ENCODE measurements at places on chromosomes 16 and 17.

- DNase-seq, result no peak
These were observed 12.8 kb downstream of the CDK3 start for GRCh38 chr17:76013377-76013932.

DNA sequence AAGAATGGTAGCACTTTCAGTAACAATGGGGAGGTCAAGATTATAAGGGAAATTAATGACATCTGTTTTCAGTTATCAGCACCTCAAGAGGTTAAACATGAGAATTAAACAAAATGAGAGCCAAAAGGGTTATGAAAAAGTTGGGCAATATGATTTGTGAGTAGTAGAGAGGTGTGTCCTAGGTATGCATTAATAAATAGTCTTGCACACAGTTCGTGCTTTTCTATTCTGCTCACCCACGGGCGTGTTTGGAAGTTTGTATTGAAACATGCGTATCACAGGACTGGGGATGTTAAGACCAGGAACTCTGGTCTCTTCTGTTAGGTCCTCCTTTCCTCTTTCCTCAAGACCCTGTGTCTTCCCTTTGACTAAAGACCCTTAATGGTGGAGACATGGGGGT, 6.0 kb downstream of the BPTF start:
- DNase-seq, result no peak

DNA sequence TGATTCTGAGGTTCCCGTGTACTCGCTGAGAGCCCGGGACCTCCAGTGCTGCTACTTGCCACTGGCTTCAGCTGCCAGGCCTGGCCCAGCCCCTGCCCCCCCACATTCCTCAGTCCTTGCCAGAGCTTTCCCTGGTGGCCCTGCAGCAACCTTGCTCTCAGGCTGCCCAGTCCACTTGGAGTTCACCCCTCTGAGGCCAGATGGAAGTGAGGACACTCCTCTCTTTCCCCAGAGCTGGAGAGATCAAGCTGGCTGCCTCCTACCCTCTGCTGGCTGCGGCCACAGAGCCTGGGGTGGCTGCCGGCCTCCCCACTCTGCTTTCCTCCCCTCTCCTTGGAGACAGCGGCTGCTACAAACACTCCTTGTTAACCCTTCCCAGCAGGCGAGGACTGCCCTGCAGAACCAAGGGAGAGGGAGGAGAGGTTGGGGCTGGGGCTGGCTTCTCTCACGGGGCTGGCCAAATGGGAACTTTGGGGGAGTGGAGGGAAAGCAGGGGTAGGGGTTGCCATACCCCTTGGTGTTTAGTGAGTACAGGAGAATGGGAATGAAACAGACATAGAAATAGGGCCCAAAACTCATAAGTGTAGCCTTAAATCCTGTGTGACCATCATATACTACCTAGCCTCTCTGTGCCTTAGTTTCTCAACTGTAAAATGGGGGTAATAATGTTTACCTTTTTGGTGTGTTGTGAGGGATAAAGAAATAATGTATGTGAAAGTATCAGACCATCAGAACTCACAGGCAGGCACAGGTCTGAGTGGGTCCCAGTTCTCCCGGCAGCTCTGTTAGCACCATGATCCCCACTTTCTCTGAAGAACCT, at the start of gene GAS2L2:
TSS of gene GAS2L2 (minus strand) at position 295 of the 820 bp plus-strand sequence. CDS start 389 bp downstream, outside the sequence.
- no peak for DNase-seq

GRCh38 chr16:18938986-18939385, 12.8 kb upstream of the SMG1 start:
- DNase-seq, result no peak

DNA sequence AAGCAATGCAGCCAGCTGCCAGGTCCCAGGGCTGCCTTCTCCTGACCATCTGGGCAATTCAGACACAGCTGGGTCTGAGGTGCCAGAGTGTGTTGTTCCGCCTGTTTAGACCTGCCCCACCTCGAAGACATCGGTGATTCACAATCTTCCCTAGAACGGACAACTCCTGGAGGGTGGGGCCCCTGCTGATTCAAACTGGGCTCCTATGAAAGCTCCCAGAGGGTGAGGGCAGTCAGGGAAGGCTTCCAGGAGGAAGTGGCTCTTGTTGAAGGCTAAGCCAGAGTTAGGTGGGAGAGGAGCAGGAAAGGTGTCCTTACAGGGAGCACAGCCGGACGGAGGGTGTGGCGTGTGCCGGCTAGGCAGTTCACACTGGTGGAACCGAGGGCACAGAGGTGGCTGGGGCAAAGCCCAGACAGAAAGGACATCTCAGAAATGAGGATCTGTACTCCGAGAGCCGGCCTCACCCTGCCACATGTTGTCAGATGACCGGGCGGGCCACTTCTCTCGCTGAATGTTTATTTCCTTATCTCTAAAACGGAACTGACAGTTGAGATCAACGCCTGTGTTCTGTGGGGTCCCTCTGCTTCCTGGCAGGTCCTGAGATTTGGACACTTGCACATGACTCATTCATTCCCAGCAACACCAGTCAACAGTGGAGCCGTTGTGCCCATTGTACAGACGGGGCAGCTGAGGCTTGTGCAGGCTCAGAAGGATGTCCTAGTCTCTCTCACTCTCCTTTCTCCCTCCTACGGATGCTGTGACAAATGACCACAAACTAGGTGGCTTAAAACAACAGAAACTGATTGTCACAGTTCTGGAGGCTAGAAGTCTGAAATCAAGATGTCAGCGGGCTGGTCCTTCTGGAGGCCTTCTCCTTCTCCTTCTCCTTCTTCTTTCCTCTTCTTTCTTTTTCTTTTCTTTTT, 26.9 kb upstream of the LITAF start:
- DNase-seq, result no peak

GRCh38 chr17:73203788-73204479, 11.1 kb downstream of the COG1 start:
- no peak for DNase-seq

DNA sequence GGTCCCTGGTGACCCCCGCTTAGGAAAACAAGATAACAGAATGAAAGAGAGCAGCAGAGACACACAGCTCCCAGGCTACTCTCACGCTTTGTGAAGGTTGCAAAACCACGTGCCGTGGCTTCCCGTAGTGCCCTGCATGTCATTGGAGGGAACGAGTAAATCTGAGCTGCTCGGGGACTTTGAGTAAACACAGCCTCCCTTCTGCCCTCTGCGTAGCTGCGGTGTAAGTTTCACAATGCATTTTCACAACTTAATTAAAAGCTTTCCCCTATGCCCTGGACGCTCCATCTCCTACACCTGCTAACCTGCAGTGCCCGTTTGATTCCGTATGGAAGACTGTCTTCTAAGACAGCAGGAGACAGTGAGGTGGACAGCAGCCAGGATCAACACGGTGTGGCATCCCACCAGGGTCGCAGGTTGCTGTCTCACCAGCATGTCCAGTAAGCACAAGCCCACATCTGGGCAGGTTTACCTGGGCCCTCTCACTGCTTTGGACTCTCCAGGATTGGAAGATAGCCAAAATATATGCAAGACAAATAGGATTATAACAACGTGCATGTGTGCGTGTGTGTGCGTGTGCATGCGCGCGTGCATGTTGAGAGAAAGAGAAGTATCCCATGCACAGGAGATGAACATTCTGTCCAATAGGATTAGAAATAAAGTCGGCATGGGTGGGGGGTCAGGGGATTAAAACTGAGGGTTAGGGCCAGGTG, 116.4 kb upstream of the RCVRN start:
- DNase-seq, result peak; percentile 30

DNA sequence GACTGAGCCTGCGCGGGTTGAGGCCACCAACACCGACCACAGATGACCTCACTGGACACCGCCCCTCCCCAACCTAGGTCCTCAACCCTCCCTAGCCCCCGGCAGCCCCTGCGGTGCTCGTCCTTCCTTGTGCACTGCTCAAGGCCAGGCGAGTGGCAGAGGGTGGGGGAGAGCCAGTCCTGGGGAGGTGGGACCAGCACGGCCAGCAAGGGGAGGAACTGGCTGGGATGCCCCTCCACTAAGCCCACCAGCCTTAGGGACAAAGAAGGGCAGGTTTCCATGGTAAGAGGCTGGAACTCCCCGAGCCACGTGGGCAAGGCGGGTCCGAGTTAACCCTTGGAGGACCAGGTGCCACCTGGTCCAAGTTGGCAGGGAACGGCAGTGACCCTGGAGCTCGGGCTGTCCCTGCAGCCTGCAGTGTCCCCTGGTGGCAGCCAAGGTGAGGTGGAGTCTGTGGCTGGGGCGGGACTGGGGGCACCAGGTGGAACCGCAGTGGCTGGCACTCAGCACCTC, 9.2 kb downstream of the FSCN2 start:
- no peak for DNase-seq

DNA sequence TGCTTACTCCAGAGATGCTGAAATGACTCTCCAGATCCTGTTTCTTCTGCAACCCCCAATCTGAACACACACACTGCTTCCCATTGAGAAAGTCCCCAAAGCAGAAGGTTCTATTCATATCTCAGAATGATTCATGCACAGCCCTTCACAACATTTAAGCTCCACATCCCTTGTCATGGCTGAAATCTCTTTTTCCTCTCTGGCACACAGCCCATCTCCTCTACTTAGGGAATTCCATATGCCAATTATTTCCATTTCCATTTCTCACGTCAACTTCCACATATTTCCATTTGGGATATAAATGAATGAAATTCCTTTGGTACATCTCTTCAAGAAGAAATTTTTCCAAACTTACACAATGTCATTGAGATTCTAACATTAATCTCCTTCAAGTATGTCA, 119.6 kb downstream of the CDH11 start:
- DNase-seq, result no peak
